ENCODE measurements at places on chromosomes 7 and 10.

- no peak for DNase-seq
Measured at GRCh38 chr7:29955075-29955792, 34.4 kb downstream of the SCRN1 start.

DNA sequence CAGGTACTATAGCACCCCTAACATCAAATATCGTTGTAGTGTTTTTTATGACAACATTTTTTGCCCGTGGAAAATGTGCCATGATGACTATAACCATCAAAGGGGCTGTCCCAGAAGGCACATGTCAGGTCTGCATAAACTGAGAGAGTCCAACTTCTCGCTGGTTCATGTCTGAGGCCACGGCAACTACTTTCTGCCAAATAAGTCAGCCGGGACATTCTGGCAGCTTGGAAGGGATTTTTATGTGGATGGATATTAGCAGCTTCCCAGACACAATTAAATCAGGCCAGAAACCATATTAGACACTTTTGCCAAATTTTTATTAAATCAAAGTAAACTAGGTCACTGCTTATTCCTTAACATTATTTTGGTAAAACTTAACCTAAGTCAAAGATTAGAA, 477.4 kb upstream of the FZD8 start:
- no peak for DNase-seq

DNA sequence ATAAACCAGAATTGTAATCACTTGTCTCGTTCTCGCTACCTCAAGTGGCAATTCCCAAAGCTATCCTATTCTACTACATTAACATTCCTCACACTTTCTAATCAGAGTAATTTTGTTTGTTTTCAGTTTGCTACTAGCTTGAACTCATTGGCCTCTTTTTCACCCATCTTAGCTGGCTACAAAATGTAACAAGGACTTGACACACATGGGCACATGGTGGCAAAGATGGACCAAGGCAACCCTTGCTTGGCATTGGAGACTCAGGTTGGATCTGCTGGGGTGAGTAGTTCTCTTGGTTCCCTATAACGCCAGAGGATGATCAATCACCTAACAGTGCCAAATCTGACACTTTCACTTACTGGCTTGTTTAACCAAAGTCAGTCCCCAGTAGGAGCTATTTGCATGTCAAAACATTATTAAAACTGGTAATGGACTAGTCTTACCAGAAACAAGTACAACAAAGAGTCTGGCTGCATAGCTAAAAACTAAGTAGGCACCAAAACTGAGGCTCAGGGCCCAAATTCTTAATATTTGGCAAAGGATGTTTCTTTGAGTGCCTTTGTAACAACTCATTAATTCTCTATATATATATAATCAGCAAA, 1.9 kb downstream of the USP6NL start:
- no peak for DNase-seq

DNA sequence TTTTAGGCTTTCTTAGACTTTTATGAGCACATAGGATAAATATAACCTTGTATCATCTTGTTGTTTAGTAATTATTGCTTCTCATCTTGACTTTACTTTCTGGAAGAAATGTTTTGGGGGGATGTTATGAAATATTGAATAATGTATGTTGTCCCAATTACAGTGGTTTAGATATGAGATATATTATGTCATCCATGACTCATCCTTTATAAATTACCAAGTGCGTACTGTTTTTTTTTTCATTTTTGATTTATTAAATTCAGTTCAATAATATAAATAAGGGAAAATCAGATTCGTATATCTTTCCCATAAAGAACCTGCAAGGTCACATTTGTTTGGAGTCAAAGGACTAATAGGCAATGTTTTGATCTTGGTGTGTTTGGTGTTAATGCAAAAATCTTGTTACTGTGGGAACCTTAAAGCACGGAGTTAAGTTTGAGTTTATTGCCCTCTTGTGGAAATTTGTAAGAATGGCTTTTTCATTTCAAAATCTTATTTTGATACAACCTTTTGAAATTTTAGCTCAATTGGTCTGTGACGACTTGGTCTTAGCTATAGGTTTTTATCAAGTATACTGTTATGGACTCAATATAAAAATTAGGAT, 108.6 kb downstream of the SRI start:
- DNase-seq = peak; percentile 73

GRCh38 chr7:74289659-74290552, 699 bp downstream of the CLIP2 start:
- DNase-seq = no peak

DNA sequence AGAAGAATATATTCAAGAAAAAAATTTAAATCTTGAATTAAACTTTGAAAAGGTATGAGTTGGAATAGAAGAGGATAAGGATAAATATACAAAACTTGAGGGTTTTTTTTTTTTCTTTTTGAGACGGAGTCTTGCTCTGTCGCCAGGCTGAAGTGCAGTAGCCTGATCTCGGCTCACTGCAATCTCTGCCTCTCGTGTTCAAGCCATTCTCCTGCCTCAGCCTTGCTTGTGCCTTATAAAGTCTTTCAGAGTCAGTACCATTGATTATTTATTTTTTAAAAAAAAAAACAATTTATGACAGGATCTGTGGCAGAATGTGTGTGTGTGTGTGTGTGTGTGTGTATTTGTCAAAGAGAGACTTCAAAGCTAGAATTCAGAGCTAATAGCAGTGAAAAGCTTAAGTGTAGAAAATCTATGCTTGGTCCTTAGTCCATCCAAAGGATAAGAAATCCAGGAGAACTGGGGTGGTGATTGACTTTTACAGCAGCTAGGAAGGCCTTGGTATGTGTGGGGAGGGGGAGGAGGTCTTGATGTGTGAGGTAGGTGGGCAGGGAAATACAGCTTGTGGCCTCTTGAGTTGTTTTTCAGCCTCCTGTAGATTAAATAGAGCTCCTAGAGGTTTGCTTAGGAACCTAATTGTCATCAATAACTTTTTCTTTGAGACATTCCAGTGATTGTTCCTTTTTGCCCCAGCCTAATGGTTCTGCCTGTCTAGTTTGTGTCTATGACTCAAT, 2.4 kb downstream of the HECTD2 start:
- no peak for DNase-seq

- DNase-seq = no peak
Measured at GRCh38 chr10:34760606-34761005, 54.5 kb downstream of the PARD3 start.

- DNase-seq = no peak
Measured at GRCh38 chr10:78467496-78468106, 433.9 kb downstream of the RPS24 start.

DNA sequence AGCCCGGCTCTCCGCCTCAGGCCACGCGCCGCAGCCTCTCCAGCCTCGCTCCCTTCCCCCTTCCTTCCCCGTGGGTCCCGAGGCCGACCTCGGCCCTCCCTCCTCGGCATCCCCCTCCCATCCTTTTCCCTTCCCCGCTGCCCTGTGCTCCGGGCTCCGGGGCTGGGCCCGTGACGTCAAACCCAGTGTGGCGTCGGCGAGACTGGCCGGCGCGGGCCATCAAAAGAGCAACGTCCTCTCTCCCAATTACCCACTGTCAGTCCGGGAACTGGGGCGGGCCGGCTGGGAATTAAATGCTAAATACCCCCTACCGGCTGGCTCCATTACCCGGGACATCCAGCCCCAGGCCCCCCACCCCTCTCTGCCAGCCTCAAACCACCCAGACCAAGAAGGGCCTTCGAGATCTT, 2.6 kb upstream of the GATA3 start:
- DNase-seq = no peak

GRCh38 chr10:114518401-114519305, 114.4 kb upstream of the AFAP1L2 start:
- no peak for DNase-seq

DNA sequence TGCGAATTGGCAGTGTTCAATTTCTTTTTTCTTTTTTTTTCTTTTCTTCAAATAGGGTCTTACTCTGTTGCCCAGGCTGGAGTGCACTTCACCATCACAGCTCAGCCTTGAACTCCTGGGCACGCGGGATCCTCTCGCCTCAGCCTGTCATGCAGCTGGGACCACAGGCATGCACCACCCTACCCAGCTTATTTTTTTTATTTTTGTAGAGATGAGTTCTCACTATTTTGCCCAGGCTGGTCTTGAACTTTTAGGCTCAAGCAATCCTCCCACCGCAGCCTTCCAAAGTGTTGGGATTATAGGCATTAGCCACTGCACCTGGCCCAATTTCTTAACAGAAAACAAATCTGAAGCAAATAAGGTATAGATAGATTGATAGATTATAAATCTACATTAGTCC, 69.3 kb downstream of the SKIDA1 start:
- no peak for DNase-seq

- DNase-seq = no peak
Measured at GRCh38 chr7:9307131-9307530, 873.7 kb downstream of the NXPH1 start.

GRCh38 chr7:12653518-12653917, 33.9 kb upstream of the ARL4A start:
- no peak for DNase-seq

- DNase-seq = no peak
Measured at GRCh38 chr7:5232874-5233273, 42.8 kb downstream of the WIPI2 start.

- DNase-seq = no peak
Measured at GRCh38 chr7:111164442-111164841, 73.5 kb downstream of the LRRN3 start.

- DNase-seq = peak; percentile 34
Measured at GRCh38 chr7:132825932-132826835, 249.9 kb upstream of the PLXNA4 start.

DNA sequence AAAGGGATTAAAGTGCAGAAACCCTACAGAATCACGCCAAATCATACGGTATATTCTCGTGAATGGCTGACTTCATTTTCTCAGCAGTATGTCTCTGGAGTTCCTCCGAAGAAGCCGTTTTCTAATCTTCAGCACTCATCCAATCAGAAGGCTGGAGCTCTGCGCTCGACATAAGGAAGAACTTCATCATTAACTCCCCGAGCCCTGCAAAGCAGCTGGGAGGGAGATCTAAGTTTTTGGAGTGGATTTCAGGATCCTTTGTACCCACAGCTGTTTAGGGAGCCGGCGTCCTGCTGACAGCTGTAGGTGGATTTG, 40.7 kb upstream of the SDK1 start:
- no peak for DNase-seq

GRCh38 chr7:88278881-88279280, 27.8 kb downstream of the STEAP4 start:
- DNase-seq = no peak

DNA sequence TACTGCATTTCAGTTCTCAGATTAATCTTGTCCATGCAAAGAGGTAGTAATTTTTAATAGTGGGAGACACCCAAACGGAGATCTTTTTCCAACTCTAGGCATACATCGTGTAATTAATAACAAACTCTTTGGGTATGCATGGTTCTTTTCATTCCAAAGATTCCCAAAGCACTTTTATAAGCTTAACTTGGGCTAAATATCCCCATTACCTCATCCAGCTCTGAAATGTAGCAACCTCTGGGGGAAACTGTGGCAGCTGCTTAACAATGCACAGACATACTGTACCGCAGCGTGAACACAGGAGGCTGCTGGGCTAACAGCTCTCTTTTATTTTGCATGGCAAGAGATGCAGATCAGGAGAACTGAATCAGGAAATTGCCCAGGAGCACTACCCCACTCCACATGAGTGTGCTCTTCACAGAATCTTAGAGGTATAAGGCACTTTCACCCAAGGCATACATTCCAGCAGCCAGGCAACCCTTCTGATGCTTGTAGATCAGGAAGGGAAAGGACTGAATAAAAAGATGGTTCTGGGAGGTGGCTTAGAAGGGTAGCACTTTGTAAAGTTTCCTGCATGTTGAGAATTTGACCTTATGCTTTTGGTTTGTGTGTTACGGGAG, 114.4 kb upstream of the GLI3 start:
- no peak for DNase-seq

GRCh38 chr7:25565949-25566348, 337.7 kb upstream of the NPVF start:
- DNase-seq = peak; percentile 77

DNA sequence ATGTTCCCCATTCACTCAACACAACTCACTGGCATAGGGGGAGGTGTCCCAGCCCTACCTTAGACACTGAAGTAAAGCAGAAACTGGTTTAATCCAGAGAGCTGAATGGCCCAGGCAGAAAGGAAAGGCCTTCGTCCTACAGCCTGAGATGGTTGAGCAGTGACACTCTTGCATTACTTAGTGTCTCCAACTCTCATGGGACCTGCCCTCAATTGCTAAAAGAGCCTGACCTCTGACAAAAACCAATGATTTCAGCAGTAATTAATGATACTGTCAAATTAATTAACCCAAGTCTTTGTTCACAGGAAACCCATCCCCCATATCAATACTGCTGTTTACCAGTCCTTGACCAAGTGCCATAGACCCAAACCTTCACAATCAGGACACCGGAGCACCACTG, 48.6 kb downstream of the ICA1 start:
- peak; percentile 64 for DNase-seq

DNA sequence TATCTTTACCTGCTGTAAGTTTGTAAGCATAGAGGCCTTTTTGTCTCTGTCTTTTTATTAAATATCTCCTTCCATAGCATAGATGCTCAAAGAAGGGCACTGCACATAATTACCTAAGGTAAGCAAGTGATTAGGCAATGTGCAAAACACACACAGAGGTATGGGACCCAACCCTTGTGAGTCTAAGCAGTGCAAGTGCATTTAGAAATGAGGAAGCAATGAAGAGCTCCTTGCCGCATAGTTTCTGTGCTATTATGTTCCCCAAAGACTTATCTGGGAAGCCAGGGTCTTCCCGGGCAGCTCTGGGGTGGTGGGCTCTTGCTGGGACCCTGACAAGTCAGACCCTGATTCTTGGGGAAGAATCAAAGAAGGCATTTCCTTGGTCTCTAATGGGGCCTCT, 13.5 kb upstream of the MGAM2 start:
- no peak for DNase-seq

DNA sequence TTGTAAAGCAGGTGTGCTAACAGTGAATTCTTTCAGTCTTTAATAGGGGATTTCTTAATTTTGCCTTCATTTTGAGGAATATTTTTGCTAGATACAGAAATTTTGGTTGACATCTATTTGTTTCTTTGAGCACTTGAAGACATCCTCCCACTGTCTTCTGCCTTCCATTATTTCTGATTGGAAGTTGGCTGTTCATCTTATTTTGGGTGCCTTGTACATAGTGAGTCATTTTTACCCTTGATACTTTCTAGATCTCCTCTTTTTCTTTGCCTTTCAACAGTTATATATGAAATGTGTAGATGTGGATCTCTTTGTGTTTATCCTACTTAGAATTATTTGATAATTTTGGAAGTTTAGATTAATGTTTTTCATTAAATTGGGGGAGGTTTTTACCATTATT, 631.0 kb downstream of the AUTS2 start:
- no peak for DNase-seq

DNA sequence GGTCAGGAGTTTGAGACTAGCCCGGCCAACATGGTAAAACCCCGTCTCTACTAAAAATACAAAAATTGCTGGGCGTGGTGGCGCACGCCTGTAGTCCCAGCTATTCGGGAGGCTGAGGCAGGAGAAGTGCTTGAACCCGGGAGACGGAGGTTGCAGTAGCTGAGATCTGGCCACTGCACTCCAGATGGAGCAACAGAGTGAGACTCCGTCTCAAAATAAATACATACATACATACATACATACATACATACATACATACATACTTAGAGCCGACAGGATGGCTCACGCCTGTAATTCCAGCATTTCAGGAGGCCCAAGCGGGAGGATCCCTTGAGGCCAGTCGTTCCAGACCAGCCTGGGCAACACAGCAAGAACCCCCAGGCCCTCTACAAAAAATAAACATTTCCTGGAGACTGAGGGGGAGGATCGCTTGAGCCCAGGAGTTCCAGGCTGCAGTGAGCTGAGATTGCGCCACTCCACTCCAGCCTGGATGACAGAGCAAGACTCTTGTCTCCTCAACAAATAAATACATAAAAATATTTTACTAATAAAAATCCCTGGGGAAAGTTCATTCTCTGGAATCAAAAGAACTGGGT, 90.9 kb upstream of the TNRC18 start:
- no peak for DNase-seq
